ENCODE measurements at places on chromosomes 12 and 14.

- DNase-seq: no peak
Measured at GRCh38 chr14:90373887-90374286, 22.9 kb upstream of the CALM1 start.

GRCh38 chr12:72179841-72180240 is 92.3 kb upstream of the TRHDE start:
- no peak for DNase-seq

- no peak for DNase-seq
Measured at GRCh38 chr12:47781479-47782371, 8.7 kb downstream of the SLC48A1 start.

GRCh38 chr14:93884950-93885349 is 42.2 kb upstream of the FAM181A start:
- no peak for DNase-seq

- DNase-seq: no peak
Measured at GRCh38 chr12:102876883-102877282, 40.2 kb downstream of the PAH start.

DNA sequence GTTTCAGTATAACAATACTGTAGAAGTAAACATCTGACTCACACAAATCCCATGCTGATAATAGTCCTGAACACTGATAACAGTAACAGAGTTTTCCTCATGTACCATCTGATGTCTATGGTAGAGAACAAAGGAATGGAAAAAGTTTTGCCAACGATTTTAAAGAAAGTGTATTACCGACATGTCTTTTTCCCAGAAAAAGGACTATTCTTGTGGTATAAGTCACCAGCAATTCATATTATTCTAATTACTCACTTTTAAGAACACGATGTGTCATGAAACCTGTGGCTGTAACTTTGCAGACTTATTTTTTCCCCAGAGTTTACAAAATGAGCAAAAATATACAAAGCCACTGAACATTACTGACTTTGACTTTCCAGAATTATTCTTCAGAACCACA is 40.1 kb upstream of the DCN start:
- DNase-seq: no peak

All from activated naive CD8-positive, alpha-beta T cell treated with anti-CD3 and anti-CD28 coated beads, Interleukin-2, amount 50 U/mL, for 16 hours (primary cell).